ENCODE measurements at places on chromosomes 7 and 10.
A peak's percentile ranks its signal among the peaks of the same experiment; 100 is the strongest.

DNA sequence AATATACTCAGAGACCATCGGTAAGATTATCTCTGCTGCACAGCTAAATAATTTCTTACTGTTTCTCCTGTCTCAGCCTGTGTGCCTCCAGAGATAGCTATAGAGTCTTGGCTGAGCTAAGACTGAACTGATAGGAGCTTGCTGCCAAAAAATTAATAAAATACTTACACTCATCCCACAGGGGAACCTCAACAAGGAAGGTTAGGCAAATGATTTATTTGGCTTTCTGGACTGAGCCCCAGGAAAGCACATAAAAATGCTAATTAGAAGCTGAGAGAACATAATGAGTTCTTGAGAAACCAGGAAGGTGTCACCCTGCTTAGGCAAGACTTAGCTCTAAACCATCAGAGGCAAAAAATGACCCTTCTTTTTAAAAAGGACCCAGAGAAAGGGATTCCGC lies 534.5 kb downstream of the TNS3 start:
- DNase-seq, result no peak

DNA sequence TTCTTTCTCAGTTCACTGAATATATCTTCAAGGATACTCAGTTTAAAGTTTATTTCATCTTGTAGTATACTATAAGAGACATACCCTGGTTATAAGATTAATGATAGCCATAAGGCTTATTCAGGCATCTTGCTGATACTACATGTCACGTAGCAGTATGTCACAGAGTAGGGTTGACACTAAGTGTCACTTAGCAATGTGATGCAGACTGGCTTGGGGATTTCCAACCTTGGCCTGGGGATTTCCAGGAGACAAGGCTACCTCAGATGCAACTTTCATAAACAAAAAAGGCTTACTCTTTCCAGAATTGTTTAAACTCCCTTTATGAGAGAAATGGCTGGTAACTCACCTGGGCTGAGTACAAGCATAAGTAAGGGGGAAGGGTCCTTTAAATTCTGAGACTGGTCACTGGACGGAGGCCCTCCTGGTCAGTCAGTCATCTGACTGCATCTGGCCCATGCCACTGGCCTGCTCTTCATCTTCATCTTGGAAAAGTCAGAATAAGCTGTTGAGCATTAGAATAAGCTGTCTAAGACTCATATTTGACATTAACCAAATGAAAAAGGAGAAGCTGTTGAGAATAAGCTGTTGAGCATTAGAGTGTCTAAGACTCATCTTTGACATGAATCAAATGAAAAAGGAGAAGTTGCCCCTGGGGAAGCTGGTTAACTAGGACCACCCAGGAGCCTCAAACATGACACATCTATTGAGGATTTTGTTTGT lies 9.5 kb downstream of the SLC13A1 start:
- no peak for DNase-seq

GRCh38 chr10:101233863-101234262 lies 4.6 kb upstream of the LBX1 start:
- DNase-seq, result no peak

DNA sequence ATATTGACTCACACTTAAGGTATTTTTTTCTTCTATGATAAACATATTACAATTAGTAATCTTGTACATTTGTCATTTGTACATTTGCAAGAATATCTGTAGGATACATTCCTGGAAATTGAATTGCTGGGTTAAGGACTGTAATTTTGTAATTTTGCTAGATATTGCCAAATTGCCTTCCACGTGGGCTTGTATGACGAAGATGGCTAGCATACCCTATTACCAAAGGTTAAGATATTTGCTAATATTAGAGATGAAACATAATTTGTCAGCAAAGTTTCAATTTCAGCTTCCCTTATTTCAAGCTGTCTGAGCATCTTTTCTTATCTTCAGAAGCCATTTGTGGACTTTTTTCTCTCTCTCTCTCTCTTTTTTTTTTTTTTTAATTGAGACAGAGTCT lies 1.0 kb upstream of the LYZL2 start:
- DNase-seq, result no peak

GRCh38 chr10:77533146-77533886 lies 104.3 kb downstream of the KCNMA1 start:
- DNase-seq, result no peak

DNA sequence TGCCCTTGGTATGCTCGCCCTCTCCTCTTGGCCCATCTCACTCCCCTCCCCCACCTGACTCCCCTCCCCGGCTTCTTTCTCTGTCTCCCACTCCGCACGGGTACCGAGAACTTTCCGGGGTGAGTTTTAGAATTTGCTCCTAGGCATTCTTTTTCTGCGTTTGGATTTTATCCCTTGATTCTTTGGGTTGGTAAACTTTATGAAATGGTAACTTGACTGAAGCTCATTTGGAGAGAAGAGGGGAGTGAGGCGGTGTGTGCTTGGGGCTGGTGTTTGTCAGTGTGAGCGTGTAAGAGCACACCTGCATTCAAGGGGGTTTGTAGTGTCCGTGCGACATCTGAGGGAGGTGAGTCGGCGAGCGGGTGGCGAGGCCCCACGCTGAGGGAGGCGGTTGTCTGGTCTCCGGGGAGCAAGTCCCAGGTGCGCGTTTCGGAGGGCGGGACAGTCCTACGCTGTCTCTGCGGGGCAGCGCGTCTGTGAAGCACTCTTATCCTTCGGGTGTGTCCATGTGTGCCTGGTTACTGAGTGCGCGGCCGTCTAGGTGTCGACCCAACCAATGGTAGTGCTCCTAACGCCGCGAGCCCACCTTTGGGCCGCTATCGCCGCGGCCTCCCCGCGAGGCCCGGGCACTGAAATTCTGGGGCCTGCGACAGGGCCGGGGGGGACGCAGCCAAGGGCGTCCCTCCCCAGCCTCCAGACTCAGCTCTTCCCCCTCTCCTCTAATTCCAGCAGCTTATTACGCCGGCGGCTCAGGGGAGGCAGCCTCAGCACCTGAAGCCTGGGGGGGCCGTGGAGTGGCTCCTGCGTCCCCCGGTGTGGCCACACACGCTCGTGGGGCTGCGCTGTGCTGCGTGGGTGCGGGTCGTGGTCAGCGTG lies 2.6 kb upstream of the ZNF503 start:
- no peak for DNase-seq

DNA sequence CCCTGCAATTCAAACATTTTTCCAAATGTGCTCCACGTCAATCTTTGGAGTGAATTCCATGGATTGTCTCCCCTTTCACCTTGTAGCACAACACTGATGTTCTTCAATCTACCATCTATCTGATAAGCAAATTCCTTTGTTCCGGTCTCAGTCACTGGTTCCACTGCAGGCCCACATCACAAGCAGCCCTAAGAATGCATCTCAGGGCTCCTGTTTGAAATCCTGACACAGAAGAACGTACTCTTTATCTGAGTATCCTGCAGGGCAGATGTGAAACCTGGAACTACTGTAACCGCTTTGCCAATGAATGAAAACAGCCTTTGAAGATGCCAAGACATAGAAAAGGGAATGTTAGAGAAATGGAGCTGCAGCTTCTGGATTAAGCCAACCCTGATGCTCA lies 62.9 kb upstream of the FAM133B start:
- no peak for DNase-seq

GRCh38 chr10:72334196-72334824 lies 20.4 kb downstream of the DNAJB12 start:
- peak; percentile 73 for DNase-seq

DNA sequence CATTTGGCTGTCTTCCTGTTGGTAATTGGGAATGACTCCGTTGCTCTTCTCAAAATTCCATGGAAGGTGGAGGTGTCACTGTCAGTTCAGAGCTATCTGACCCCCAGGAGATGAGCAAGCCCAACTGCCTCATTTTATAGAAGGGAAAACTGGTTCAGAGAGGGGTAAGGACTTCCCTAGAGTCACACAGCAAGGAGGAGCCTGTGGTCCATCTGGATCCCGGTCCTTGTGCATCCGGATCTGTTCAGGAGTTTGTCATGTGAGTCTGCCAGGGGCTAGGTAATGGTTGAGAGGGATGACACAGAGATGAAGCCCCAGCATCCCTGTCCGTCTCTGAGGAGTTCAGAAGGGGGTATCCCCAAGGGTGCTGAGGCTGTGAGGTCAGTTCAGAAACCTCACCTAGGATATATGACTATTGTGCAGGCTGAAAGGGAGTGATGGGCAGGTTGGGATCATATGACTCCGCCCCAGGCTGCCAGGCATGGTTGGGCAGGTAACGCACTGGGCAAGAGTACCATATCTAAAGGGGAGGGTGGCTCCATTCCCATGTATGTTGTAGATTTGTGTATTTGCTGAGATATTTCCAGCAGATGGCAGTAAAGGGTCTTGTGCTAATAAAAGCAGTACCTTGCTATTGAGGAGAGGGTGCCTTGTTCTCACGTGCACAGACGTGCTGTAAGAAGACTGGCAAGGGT lies 16.0 kb upstream of the SLC29A3 start:
- peak; percentile 52 for DNase-seq

GRCh38 chr7:20594023-20594422 lies 21.4 kb upstream of the ABCB5 start:
- DNase-seq, result no peak

DNA sequence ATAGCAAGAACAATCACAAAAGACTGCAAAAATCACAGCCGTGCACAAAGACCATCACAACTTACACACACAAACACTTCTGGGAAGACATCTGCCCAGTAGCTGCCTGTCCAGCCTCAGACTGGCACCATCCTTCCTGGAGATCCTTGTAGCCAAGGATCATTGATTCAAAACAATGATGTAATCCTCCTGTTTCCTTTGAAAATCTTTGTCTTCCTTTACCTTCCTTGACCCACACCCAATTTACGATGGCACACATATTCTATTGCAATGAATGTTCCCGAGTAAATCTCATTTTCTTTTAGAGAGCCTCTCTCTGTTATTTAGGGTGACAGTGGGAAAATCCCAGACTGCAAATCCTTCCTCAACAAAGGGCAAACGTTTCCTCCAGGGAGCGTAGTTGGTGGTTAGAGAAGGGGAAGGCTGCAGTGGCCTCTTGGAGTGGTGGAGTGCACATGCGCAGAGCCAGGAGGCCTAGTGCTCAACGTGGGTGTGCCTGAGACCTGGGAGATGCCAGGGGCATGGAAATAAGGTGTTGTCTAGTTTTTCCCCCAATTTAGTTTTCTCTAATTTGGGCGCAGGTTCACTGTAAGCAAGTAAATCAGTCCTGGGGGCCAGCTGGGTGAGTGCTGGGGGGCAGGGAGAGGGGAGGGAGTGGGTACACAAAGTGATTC lies 3.1 kb upstream of the INPP5A start:
- DNase-seq, result no peak

DNA sequence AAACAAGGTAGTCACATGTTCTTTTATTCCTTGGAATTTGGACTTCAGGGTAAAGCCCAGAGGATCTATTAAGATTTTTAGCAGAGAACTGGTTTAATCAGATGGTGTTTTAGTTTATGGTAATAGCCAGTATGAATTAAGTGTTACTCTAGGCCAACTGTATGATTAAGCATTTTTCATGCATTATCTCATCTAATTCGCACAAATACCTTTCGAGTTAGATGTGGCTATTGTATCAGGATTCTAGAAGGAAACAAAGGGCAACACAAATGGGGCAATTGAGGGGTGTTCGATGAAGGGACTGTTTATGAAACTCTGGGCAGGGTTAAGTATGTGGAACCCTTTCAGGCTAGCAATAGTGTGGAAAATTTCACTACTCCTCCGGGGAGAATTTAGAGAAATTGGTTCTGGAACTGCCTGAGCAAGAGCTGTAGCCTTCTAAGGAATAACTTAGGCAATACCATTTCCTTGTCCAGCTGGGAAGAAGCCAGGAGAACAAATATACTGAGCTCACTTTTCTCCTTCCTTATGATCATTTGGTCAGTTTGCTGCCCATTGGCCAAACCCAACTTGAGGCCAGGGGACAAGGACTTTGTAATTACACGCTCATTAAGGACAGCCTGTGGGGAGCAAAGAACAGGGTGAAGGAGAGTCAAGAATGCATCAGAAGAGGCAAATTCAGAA lies 319.0 kb upstream of the FZD1 start:
- no peak for DNase-seq

DNA sequence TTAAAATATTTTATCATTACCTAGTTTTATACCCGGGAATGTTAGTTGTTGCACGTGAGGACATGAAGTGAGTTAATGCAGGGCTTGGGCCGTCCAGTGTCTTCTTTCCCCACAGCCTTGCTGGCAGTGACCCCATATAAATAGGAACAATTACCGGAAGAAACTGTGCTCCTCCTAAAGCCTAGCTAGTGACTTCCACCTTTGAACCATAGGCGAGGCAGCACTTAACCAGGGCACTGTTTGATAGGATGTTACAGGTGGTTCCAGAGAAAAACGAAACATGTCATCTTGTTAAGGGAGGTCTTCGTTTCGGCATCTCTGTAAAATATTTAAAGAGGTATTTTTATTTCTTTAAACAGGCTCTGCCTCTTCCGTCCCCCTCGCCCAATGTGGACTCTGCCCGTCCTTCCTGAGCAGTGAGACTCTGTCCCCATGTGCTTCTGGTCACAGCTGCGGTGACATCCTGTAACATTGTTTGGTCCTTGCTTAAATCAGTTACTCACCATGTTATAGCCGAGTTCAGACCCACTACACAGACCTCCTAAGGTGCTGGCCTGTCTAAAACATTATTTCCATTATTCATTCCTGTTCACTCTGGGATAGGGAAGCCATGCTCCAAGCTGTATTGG lies 145.6 kb downstream of the MGMT start:
- DNase-seq, result no peak

DNA sequence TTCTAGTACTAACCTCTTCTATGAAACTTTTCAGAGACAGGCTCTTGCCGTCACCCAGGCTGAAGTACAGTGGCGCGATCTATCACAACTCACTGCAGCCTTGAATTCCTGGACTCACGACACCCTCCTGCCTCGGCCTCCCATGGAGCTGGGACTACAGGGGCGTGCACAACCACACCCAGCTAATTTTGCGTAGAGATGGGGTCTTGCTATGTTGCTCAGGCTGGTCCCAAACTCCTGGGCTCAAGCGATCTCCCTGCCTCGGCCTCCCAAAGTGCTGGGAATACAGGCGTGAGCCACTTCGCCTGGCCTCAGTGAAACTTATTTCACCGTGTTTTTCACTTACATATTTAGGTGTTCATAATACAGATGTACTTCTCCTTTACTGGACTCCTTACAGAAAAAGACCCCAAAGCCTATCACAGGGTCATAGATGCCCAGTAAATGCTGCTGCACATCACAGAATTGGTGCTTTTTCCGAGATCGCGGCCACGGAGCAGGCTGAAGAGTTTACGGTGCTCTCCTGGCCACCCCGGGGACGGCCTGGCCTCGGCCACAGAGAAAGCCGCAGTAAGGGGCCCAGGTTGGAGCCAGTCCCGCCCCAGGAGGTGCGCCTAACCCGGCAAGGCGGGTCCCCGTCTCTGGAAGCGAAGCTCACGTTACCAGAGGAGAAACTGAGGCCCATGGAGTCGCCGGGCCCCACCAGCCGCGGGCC lies 595 bp downstream of the TBL2 start:
- DNase-seq, result no peak

All from thymus (tissue), 14 donors.